ENCODE measurements at places on chromosomes 5 and 9. TPM values are rescaled to one million over a fixed set of nuclear protein-coding genes. Genes with fewer than 3 reads are reported as not detected.

GRCh38 chr5:79787448-79787847 is 97.8 kb downstream of the CMYA5 start:
- no peak for DNase-seq

The FAM151B gene
- total RNA-seq, result 0.11 TPM

The CLIC3 gene
- total RNA-seq, result not detected

The LCN9 gene
- not detected for total RNA-seq

The DDX4 gene
- total RNA-seq, result not detected

The TTC1 gene
- 54.5 TPM for total RNA-seq

Data from GM12878 (cell line).